Hepatocyte (in vitro differentiated cells): ENCODE measurements at places on chromosomes 1 and 21. TPM values are rescaled to one million over a fixed set of nuclear protein-coding genes. Genes with fewer than 3 reads are reported as not detected.

- no peak for DNase-seq
Measured at GRCh38 chr21:16241479-16241963, 511.7 kb downstream of the USP25 start.

DNA sequence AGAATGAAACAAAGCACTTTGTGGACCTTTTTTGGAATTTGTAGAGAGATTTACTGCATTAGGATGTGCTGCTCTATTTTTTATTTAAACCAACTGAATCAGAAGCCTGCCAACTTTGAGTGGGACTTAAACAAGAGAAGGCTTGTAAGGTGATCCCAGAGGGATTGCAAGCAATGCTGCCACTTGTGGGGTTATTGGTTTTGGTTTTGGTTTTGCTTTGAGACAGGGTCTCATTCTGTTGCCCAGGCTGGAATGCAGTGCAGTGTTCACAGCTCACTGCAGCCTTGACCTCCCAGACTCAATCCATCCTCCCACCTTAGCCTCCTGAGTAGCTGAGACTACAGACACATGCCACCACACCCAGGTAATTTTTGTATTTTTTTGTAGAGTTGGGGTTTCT lies 32.2 kb upstream of the GNG5 start:
- DNase-seq: no peak

DNA sequence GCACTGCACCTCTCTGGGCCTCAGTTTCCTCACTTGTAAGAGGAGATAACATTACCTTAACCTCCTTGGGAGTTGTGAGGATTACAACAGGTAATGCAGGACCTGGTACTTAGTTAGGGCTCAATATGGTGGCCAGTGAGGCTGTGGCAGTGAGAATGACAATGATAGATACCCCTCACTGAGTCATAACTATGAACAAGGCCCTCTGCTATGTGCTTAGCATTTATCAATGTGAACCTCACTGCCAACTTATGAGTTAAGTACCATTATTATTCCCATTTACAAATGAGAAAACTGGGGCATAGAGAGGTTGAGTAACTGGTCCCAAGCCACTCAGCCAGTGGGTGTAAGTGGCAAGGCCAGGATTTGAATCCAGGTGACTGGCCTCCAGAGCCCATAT lies 64.4 kb downstream of the HMGB4 start:
- no peak for DNase-seq

DNA sequence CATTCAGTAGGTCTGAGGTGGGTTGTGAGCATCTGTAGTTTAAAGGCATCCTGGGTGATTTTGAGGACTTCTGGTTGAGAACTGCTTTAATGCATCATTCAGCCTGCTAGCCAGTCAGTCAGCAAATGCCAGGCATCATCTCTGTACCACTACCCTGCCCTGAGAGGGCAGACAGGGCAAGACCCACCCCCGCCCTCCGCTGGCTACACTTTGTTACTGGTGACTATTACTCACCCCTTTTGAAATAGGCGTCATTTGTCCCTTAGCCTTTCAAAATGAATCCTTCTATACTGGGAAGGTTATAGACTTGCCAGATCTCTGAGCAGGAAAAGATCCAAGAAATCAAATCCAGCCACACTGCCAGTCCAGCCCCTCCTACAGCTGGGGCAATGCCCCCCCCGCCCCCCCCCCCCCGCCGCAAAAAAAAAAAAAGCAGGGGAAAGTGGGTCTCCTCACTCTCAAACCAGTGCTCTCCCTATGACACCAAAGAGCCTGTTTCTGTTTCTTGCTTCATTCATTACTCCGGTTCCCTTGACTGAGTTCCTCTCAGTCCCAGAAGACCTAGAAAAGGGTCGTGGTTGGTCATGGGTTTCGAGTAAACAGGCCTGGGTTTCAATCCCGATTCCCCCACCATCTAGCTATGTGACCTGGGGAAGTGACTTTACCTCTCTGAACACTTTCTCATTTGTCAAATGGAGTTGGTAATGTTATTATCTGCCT lies 4.4 kb downstream of the SELENON start:
- no peak for DNase-seq

GRCh38 chr1:222912730-222913129 lies 97.9 kb downstream of the DISP1 start:
- no peak for DNase-seq

DNA sequence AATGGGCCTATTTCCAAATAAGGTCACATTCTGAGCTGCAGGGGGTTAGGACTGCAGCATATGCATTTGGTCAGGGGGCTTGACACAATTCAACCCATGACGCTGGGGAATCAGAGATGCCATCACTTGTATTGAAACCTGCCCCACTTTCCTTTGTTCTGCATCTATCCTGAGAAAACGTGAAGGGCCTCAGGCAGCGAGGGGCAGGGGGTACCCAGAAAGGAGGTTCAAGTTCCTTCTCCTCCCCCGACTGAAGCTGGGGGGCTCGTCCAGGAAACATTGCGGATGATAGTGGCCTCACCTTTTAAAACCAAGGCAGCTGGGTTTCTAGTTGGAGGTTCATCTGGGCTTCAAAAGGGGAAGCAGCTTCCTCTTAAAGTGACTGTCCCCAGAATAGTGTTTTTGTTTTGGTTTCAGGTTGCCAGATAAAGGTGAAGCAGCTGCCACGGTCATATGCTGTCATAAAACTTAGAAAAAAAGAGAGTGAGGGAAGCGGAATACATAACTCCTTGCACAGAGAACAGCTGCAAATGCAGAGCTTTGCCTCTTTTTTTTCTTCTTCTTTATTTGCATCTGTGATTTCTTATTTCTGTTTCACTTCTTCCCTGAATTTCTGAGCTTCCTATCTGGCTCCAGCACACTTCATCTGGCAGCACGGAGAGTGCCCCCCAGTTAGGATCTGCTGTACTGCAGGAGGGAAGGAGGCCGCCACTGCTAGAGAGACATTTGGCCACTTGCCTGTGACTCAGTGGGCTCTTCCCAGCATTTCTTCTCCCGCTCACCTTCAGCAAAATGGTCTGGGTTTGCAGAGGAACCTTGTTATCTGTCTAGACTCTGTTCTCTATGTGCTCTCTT lies 142.0 kb downstream of the AJAP1 start:
- DNase-seq: no peak

GRCh38 chr1:206690516-206690915 lies 5.8 kb downstream of the MAPKAPK2 start:
- no peak for DNase-seq

DNA sequence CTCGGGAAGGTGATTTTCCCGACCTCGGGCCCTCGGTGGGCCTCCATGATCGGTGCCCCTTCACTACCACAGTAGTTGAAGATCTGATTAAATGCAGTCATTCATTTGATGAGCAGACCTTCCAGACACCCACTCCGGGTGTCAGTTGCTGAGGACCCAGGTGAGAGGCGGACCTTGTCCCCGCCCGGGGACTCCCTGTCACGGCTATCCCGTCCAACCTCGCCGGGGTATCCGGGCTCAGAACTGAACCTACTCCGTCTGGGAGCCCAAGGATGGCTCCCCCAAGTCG lies 22.6 kb downstream of the RNU1-3 start:
- no peak for DNase-seq

Gene NUAK2
- polyA plus RNA-seq: 20.7 and 22.5 TPM in 2 replicates

Gene CHI3L1
- polyA plus RNA-seq: 21.8 and 25.3 TPM in 2 replicates

Gene CFH
- polyA plus RNA-seq: 41.4 and 63.2 TPM in 2 replicates

Gene RPS6KA1
- 27.1 and 30.2 TPM in 2 replicates for polyA plus RNA-seq

Gene TCHH
- polyA plus RNA-seq: 0.12 TPM in 1 of 2 replicates, not detected in the other

Gene ARHGEF16
- polyA plus RNA-seq: 32.3 and 36.2 TPM in 2 replicates

Gene GPR61
- 0.88 and 1.1 TPM in 2 replicates for polyA plus RNA-seq

Gene HFM1
- polyA plus RNA-seq: 0.39 and 0.50 TPM in 2 replicates

Gene PYHIN1
- not detected in 2 replicates for polyA plus RNA-seq
